ENCODE measurements at places on chromosomes 2 and 18.

DNA sequence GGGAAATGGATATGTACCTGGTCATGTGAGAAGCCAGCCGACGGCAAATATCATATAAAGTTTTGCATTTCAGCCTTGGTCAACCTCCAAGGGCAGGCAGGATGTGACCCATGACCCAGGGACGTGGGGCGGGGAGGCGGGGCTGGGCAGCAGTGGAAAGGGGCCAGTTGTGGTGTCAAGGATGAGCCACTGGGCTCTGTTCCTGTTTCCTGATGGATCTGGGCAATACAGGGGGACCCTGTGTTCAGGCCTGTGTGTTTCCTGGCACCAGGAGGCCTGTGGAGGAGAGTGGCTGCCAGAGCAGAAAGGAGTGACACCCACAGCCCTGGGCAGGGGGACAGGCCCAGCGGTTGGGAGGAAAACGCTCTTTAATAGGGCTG is 106.9 kb downstream of the GATA6 start:
- no peak for DNase-seq

DNA sequence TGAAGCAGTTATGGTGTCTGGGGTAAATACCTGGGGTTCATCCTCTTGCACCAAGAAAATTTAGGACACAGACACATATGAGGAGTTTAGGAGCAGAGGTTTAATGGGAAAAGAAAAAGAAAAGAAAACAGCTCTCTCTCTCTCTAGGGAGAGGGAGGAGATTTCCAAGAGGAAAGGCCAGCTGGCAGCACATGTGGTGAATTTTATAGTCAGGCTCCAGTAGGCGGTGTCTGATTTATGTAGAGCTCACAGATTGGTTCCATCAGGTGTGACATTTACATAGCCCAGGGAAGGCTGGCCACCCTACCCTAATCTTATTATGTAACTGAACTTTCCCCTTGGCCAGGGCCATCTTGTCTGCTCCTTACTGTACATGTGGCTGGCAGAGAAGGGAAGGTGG is 297.5 kb upstream of the RGPD4 start:
- DNase-seq, result no peak

DNA sequence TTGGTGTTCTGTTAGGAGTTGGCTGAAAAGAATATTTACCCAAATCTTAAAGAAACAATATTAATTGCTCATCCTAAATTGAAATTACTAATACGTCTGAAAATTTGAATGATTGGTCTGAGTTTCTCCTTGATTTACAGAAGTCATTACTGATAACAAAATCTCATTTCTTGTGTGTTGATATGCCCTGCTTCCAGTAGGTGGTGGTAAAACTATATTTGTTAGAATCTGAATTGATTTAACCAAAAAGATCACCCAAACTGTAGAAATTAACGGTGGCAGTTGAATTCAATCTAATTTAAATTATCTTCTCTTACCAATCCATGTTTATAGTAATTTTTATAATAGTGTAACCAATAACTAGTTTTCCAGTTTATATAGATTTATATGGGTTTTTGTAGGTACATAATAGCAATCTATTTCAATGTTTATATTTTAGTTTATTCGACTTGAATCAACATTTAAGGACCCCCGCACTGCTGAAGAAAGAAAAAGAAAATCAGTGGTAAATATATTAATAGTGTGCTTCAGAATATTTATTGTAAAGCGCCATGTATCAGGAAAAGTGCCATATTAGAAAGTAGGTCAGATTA is 38.3 kb downstream of the PAPOLG start:
- peak; percentile 13 for DNase-seq

DNA sequence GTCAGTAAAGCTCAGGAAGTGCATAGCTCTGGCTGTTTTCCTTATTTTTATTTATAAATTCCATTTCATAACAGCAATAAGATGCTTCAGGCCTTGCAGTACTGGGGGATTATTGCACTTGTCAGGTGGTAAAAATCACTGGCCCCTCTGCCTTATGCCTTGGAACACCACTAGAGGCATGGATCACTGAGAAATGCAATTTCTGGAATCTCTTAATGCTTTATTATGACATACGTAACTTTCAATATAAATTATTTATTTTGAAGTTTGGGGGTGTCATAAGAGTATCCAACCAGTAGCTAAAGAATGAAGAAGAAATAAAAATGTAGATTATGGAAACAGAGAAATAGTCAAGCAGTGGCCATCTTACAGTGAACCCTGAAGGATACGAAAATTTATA is 183.1 kb downstream of the FIGN start:
- no peak for DNase-seq

GRCh38 chr2:197024206-197024605 is 97.7 kb upstream of the PGAP1 start:
- DNase-seq, result no peak

GRCh38 chr2:104870100-104870975 is 16.4 kb downstream of the POU3F3 start:
- DNase-seq, result no peak

- DNase-seq, result peak; percentile 89
Measured at GRCh38 chr2:64857581-64858471, 131.4 kb upstream of the SLC1A4 start.

DNA sequence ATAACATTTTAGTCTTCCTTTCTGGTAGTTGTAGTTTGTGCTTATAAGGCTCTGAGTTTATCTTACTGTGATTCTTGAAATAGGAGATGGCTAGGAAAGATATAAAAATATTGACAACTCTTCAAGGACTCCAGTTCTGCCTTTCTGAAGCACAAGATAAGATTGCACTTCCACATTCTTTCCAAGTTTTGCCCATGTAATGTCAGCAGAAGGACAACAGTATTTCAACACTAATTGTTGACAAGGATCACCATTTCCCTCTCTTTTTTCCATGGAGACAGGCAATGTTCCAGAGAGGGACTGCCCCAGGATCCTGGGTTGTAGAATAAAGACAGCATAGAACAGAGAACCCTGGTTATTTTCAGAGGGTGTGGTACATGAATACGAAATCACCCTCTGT is 279.1 kb upstream of the CNTNAP5 start:
- no peak for DNase-seq

GRCh38 chr2:113056521-113056920 is 2.5 kb upstream of the IL36RN start:
- no peak for DNase-seq

- peak; percentile 30 for DNase-seq
Measured at GRCh38 chr2:108215794-108216211, 24.0 kb upstream of the SULT1C3 start.

DNA sequence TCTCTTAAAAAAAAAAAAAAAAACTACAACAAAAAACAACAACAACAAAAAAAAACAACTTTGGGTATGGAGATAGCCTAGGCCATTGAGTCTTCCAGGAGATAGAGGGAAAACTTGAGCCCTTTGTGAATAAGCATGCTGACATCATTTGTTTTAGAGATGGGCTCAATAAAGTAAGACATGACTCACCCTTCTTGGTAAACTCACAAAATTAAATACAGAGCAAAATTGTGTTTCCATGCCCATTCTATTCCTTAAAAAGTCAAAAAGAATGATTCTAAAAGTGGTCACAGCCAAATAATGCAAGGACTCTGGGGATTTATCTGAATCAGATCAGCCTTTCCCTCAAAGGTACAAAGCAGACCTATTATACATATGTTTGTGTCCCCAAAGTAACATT is 117.4 kb downstream of the ETAA1 start:
- DNase-seq, result peak; percentile 58

DNA sequence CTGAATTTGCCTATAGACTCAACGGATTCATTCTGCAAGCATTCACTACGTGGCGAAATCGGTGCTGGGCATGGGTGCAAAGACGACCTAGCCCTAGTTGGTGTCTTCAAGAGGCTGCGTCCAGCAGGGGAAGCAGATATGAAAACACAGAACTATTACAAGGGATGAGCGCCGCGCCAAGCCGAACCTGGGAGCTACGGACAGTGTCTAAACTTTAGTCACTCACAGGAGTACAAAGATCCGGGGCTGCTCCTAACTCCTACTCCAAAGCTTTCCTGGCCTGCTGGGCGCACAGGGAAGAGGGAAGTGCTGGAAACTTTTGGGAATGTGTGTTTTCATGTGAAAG is 732 bp upstream of the ANXA4 start:
- peak; percentile 78 for DNase-seq
